Spleen (tissue), 13 donors: ENCODE measurements at places on chromosomes 16 and 17.

GRCh38 chr17:70034158-70034557 lies 40.9 kb upstream of the KCNJ16 start:
- DNase-seq = no peak

DNA sequence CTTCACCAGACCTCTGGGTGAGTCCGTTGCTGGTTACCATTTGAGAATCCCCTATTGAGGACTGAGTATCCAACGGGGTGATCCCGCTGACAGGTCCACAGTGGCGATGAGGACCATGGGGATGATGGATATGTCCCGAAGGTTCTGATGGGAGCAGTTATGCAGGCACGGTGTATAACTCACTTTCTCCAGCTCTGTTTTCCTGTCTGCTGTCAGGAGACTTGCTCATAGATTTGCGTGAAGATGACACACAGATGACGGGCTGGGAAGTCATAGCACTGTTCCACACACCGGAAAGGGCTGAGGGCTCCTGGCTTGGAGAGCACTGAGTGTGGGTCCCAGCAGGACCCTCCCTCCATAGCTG lies 22.2 kb upstream of the ADCY7 start:
- no peak for DNase-seq

- DNase-seq = no peak
These were observed 93.4 kb upstream of the CBX4 start for GRCh38 chr17:79932451-79933306.

DNA sequence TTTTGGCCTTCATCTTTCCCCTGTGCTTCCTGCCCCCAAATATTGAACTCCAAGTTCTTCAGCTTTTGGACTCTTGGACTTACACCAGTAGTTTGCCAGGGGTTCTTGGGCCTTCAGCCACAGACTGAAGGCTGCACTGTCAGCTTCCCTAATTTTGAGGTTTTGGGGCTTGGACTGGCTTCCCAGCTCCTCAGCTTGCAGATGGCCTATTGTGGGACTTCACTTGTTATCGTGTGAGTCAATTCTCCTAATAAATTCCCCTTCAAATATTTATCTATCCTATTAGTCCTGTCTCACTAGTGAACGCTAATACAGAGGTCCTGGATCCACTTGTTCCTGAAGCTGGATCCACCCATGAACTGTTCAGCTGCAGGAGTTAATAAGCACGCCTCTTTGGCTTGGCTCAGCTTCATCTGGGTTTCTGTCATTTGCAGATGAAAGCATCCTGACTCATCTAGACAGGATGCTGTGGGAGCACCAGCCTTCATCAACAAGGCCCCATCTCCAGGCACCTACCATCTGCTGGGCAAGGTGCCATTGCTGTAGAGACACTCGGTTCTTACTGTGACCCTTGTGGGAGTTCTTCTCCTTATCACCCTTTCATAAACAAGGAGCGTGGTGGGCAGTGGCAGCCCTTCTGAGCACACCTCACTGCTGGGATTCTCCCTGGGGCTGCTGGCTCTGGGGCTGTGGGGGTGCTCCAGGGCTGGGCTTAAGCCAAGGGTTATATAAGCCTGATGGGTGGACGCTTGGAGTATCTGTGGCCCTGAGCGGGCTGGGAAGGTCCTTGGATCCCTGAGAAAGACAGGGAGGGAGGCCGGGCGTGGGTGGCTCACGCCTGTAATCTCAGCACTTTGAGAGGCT lies 23.1 kb downstream of the LAT start:
- DNase-seq = no peak

DNA sequence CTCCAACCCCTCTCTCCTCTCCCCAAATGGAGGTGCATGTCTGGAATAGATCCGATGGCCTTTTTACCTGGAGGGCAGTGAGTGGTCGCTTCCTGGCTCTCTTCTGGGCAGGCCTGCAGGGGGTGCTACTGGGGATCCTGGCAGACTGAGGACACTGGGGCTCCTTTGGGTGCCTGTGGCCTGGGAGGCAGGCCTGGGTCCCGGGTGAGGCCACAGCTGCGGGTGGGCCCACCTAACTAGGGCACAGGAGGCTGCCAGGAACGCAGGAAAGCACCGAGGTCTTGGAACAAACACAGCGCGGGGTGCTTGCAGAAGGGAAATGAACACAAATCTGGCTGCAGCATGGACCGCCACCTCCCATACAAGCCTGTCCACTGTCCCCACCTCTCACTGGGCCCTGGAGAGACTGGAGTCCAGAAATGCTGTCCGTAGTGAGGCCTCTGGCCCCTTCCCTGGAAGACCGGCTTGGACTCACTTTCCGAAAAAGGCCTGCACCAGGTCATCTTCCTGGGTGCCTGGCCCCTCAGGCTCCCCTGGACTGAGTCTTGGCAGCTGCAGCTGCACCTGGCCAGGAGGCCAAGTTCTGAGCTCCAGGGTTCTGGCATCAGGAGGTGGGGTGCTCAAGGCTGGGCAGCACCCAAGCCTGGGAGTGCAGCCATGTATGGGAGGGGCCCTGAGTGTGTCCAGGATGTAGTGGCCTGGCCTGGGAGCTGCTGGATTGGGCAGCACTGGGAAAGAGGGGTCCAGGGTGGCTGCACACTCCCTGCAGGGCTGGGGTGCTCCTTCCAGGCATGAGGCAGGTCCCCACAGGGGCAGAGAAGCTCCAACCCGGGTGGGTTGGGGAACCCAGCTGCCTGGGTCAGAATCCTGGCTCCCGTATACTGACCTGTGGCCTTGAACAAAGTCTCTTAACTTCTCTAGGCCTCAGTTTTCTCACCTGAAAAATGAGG lies 195.1 kb downstream of the IRF8 start:
- peak; percentile 75 for DNase-seq

- DNase-seq = no peak
These were observed 16.9 kb downstream of the DOC2B start for GRCh38 chr17:164303-165235.

GRCh38 chr16:12096828-12097522 lies 120.4 kb downstream of the SNX29 start:
- peak; percentile 47 for DNase-seq

- no peak for DNase-seq
These were observed 2.4 kb upstream of the CDH8 start for GRCh38 chr16:62038646-62039045.

- DNase-seq = no peak
These were observed 16.7 kb downstream of the RHOT1 start for GRCh38 chr17:32158870-32159585.

DNA sequence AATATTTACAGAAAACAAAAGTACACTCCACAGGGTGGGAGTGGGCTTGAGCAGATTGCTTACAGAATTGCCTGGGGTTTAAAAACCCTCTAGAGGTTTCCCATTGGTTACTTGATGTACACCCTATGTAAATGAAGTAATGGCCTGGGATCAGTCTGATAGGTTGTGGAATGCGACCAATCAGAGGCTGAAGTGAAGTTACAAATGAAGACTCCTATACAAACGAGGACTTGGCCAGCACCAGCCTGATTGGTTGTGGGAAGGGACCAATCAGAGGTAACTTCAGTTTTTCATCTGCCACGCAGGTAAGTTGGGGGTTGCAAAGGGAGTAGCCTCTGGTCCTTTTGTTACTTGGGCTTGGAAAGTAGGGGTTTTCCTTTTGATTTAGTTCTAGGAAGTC lies 8.8 kb downstream of the EEF2K start:
- no peak for DNase-seq

DNA sequence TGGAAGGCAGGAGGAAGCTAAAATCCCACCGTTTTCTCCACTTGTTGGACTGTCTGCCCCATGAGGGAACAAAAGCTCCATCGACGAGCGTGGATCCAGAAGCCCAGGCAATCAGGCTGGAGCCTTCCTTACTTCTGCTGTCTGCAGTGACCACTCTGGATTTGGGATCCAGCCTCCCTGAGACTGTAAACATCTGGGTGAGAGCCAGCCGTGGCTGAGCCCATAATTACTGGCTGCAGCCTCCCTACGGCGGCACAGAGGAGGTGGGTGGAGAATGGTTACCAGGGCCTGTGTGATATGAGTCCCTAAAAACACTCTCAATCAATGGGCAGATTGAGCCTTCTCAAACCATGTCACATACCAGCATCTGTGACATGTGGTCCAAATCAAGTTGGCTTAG lies 158.2 kb downstream of the FOXL1 start:
- DNase-seq = peak; percentile 17

- no peak for DNase-seq
These were observed 39.4 kb upstream of the PHB1 start for GRCh38 chr17:49454050-49454449.

DNA sequence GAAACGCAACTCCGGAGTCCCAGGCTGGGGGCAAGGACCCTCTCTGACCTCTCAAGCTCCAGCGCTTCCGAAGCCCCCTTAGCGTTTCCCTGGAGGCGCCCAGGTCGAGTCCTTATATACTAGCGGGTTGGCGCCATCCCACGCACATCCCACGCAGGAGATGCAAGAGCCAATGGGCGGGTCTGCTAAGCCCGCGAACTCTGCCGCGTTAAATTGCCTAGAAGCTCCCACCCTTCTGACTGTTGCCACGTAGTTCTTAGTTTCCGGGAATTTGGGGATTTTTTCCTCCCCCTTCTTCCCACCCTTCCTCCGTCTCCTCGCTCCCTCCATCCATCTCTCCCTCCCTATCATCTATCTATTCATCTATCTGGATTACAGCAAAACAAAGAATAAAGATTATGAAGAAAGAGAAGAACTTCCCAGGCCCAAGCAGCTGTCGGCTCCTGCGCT lies at the start of gene SLFN11:
TSS of gene SLFN11 (minus strand) at position 88 of the 450 bp plus-strand sequence. CDS start 9,814 bp downstream, outside the sequence.
- DNase-seq = peak; percentile 92

DNA sequence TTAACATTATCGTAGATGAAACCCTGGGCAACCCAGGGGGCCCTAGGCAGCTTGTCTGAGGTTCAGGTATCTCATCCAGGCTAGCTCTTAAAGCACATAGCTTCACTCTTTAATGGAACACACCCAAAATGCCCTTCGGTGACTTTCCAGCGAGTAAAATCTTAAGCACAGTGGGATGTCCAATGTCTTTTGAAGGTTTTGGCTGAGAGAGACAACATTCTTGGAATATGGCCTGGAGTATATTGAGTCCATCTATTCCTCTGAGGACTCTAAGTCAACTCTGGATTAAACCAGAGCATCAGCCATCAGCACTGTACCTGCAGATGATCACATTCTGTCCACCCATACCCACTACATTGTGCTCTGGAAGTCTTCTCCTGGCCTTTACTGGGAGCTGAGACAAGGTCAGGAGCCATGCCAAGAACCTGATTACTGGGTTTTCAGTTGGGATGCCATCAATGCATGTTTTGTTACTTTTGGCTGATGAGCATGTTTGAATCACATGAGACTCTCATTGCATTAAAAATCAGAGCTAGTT lies 63.4 kb upstream of the CDH11 start:
- DNase-seq = no peak

DNA sequence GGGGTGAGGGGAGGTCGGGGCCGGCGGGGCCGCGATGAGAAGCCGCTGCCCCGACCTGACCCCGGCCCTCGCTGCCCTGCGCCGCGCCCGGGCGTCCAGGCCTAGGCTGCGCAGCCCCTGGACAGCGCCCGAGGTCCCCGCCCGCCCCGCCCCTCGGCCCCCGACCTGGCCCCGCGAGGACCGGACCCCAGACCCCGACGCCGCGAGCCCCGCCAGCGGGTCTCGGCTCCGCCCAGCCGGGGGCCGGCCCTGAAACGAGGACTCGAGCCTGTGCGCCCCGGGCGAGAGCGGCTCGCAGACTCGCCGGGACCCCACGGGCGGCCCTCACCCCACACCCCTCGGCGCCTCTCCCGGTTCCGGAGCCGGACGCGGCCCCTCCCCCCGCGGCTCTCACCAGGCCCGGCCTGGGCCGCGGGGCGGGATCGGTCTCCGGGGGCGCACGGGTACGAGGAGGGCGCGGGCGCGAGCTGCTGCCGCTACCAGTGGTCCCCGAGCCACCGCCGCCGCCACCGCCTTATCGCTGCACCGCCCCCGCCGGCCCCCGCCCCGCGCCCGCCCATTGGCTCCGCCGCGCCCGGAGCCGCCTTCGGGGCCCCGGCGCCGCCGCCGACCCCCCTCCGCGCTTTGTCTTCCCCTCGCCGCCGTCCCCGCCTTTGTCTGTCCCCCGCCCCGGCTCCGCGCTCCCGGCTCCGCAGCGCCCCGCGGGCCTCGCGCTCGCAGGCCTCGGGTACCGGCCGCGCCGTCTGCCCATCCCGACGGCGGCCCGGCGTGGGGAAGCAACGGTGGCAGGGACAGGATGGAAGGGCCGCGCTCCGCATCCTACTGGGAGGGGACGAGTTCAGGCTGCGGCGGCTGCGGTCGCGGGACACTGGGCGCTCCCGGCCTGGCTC lies at the start of gene LIMD2:
TSS of gene LIMD2 (minus strand) at position 488 of the 890 bp plus-strand sequence. CDS start 827 bp downstream, outside the sequence.
- peak; percentile 97 for DNase-seq

DNA sequence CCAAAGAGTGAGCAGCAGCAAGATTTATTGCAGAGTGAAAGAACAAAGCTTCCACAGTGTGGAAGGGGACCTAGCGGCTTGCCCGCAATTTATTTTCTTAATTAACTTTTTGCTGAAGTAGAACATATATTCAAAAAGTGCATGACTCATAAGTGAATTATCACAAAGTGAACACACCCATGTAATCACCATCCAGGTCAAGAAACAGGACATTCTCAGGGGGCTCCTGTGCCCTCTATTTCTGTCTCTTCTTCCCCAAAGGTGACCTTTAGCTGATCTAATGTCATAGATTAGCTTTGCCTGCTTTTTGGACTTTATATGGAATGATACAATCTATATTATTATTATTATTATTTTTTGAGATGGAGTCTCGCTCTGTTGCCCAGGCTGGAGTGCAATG lies 19.9 kb downstream of the ERAL1 start:
- DNase-seq = no peak

DNA sequence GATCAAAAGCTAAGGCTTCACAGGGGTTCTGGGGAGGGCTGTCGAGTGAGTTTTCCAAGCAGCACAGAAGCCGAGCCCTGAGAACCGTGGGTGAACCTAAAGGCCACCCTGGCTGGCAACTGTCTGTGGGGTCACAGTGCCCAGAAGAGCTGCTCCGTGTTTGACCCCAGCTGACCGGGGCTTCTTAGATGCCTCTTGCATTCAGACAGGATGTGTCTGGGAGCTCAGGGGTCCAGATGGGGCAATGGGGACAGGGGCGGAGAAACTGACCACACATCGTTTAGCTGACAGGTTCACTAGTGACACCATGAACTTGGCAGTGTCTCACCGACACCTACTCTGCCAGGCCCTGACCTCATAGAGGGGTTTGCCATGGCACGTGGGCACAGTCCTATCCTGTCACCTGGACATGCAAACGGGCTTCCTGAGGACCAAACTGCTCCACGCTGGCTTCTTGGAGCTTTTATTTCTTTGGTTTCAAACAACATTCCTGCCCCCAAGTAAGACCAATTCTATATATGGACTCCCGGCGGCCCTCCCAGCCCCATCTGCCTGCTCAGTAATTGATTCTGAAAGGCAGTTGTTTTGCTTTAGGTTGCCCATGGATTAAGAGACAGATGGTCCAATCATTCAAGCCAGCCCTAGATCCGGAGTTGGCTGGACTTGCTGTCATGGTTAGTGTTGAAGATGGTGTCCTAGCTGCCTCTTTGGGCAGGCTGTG lies 22.2 kb downstream of the WSCD1 start:
- peak; percentile 53 for DNase-seq

- no peak for DNase-seq
These were observed 25.6 kb upstream of the CPPED1 start for GRCh38 chr16:12829096-12829888.

GRCh38 chr17:71068408-71068750 lies 899.0 kb downstream of the KCNJ2 start:
- DNase-seq = no peak

- DNase-seq = no peak
These were observed 90.0 kb downstream of the GNAO1 start for GRCh38 chr16:56281249-56281805.
